Left cardiac atrium (tissue), 4 donors: ENCODE measurements at places on chromosomes 16 and 17.

GRCh38 chr16:56980792-56981724, 8.3 kb upstream of the NLRC5 start:
- DNase-seq, result no peak

DNA sequence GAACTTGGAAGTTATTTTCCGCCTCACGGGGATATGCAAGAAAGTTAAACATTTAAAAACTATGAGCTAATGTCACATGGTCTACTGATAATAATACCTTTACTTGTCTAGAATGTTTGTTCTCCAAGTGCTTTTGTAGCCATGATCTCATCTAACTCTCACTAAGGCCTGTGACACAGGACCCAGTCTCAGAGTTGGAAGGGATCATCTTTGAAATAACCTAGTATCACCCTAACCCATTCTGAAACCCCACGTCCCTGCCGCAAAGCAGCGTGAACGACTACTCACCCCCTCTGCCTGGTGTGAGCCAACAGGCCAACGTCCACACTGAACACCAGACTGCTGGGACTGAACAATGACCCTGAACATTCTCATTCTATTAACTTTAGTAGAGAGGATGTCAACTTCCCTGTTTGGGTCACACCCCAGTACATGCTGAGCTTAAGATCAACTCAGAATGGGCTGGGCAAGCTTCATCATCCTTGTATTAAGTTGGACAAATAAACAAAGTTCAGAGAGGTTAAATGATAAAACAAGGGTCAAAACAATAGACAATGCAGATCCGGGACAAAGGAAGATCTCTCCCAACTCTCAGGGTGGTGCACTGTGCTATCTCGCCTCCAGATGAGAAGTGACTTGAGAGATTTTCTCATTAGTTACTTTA, 54.8 kb upstream of the BCAR1 start:
- no peak for DNase-seq

DNA sequence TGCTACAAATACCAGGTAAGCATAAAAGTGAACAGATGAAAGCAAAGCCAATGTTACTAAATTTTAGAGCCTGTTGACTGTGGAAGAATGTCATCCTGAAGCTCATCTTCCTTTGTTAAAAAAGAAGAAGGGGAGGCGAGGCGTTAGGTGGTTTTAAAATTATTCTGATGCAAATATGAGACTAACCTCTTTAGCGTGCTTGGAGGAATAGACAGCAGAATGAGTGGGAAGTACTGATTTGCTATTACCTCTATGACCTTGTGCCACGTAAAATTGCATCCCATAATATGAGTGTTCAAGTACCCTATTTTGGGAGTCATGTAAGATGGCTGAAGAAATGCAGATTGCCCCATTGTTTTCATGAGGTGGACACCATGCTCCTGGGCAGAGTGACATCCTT, 95.7 kb downstream of the ELAC2 start:
- no peak for DNase-seq

DNA sequence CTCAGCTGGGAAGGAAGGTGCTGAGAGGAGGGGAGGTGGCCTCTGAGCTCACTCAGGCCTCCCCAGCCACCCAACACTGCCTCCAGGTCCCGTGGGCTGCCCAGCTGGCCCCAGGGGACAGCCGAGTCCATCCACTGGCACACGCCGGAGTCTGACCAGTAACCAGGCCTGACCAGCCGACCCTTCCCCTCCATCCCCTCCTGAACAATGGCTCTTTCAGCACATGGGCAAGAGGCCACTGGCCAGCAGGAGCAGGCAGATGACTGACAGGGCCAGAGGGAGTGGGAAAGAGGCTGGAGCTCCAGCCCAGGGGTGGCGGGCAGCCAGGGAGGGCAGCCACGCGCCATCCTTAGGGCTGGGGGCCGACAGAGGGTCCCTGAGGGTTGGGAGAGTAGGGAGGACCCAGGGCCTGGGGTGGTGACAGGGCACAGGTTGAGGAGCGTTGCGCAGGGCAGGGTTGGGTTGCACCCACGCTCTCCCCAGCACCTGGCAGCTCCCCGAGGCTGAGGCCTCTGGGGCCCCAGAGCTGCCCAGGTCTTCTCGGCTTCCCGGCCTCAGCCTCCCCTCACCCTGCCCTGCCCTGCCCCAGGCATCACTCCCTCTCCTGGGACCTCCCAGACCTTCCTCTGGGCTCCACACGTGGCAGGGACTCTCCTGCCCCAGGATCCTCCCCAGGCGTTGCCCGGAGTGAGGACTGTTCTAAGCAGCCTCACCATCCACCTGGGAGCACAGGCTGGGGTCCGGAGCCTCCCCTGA, 20.2 kb upstream of the SLC38A10 start:
- DNase-seq, result no peak

DNA sequence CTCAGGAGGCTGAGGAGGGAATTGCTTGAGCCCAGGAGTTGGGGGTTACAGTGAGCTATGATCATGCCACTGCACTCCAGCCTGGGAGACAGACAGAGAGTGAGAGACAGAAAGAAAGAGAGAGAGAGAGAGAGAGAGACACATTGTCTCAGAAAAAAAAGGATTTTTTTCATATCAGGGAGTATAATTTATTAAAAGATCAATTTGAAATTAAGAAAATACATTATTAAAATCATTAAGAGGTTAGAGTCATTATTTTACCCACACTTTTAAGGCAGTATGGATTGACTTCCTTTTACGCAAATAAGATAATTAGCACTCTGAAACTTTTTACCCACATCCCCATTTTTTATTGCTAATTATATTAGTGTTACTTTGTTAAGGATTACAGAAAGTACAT, 804.3 kb downstream of the CDH11 start:
- DNase-seq, result no peak

DNA sequence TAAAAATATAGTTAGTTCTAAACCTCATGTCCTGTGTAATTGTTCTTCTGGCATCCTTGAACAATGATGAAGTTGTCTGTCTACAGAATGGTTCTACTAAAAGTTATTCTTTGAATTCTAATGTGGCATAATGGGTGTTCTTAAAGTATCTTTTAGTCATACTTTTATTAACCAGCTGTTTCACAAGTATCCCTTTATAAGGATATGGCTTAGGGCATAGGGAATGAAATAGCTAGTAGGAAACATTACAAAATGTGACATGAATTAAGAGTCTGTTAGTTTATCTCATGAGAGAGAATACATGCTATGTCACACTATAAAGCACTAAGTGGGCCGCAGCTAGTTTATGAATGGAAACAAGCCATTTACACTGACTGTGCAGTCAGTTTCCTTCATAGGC, 26.3 kb upstream of the CAPNS2 start:
- no peak for DNase-seq

- DNase-seq, result no peak
Observed at GRCh38 chr16:86011532-86011931, 112.6 kb downstream of the IRF8 start.

GRCh38 chr17:74779501-74779900, 3.4 kb upstream of the NAT9 start:
- DNase-seq, result no peak

- no peak for DNase-seq
Observed at GRCh38 chr16:57940382-57940966, 30.5 kb downstream of the CNGB1 start.

GRCh38 chr16:46883353-46883689, 841 bp upstream of the GPT2 start:
- DNase-seq, result no peak

DNA sequence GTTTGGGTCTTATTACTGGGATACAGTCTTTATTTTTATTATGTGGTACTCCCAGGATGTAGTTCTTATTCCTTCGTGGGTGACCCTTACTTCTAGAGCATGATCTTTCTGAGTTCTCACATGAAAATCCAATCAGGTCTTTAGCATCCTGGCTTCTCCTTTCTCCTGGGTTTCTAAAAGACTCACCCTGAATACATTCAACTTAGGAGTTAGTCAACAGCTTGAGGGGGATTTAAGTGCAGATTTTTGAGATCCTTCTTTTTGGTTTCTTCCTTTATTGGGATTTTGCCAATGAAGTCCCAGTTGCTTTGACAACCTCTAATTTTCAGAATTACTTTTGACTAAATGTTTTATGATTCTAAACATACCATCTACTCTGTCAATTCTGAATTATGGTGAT, 68.2 kb downstream of the SIAH1 start:
- no peak for DNase-seq

DNA sequence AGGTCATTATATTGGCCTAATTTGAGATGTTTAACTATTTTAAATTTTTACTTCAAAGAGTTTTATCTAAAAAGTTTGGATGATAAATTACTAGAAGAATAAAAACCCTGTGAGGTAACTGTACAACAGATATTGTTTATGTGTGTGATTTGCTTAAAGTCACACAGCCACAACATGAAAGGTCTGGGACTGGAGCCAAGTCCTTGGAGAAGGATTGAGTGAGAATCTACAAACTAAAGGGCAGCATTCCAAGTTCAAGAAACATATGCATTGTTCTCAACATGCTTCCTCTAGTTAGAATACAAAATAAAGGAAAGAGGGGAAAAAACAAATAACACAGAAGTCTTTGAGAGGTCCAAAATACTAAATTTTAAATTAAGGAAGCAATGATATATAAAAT, 131.5 kb upstream of the MON1B start:
- no peak for DNase-seq

- DNase-seq, result no peak
Observed at GRCh38 chr17:56826611-56827414, 6.9 kb downstream of the C17orf67 start.

GRCh38 chr17:47959825-47960655, 2.4 kb upstream of the PRR15L start:
- no peak for DNase-seq

DNA sequence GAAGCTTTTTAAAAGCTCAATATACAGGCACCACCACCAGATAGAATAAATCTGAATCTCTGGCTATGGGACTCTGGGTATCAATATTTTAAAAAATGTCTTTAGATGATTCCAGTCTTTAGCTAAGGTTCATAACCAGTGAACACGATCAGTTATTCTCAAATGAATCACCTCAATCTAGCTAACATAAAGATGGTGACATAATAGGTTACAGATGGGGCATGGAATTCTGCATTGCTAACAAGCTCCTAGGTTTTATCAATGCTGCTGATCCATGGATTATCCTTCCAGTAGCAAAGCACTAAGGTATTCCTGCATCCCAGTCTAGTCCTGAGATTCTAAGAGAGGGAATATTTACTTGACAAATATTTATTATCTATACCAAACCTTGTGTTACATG, 415.5 kb upstream of the CDH11 start:
- DNase-seq, result no peak

- peak; percentile 45 for DNase-seq
Observed at GRCh38 chr17:34171245-34171818, 83.8 kb upstream of the CCL2 start.

DNA sequence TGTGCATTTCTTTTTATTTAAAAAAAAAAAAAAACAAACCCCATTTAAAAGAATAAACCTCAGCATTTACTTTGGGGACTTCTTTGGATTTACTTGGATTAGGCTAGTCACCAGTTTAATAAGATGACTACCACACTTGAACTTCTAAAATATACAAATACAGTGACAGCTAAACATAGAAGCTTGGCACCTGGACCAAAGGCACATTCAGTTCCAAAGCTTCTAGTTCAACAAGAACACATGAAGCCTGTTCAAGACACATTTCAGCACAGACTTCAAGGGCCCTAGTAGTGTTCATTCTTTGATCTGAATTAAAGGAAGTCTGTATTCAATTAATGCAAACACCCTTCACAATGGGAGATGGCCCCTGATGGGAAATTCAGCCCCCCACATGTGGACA, 11.6 kb upstream of the ROGDI start:
- DNase-seq, result no peak

- peak; percentile 81 for DNase-seq
Observed at GRCh38 chr16:29848420-29849297, 14.4 kb downstream of the CDIPT start.

- DNase-seq, result no peak
Observed at GRCh38 chr16:85752511-85753420, 1.9 kb upstream of the C16orf74 start.

DNA sequence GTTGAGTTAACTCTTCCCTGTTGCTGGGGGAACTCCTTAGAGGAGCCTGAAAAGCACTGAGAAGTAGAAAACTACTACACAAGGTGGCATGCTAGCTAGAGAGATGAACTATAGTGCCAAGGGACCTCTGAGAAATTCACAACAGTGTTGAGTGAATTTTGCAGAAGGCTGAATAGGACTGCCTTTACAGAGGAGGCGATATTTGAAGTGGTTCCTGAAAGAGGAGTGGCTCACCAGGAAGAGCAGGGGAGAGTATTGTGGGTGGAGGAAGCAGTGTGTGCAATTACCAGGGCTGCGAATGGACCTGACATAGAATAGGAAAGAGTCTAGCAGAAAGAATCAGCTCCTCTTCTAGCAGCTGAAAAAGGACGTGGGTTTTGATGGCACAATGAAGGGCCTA, 66.4 kb downstream of the CDK5R1 start:
- DNase-seq, result no peak

DNA sequence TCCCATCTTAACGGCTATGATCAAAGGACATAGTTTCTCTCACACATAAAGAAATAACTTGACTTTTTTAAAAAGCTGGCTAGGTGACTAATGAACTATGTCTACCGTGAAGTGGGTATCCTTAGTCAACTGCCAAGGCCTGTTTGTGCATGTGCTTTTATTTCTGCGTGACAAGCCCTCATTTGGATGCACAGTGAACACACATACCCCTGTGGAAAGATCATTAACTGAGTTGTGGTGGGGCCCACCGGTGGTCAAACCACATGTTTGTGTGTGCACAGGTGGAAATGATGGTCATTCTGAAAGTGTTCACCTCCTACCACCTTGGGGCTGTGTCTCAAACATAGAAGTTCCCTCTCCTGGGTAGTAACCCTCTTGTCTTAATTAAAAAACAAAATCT, 256.1 kb upstream of the SALL1 start:
- no peak for DNase-seq

GRCh38 chr16:1042049-1042744, 30.4 kb upstream of the SSTR5 start:
- DNase-seq, result no peak

DNA sequence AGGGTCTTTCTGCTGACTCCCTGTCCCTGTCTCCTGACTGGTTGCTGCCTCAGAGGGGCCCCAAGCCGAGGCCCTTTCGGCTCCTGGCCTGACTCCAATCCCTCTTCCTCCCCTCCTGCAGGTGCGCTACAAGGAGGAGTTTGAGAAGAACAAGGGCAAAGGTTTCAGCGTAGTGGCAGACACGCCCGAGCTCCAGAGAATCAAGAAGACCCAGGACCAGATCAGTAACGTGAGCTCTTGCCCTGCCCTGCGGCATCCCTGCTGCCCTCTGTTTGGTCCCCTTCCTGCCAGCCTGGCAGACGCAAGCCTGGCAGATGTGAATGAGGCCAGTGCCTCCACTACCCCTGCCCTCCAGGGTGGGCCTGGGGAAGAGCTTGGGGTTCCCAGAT, 27.1 kb upstream of the LASP1NB start:
- no peak for DNase-seq

GRCh38 chr17:61058066-61058465, 341.6 kb upstream of the TBX2 start:
- DNase-seq, result no peak

- no peak for DNase-seq
Observed at GRCh38 chr16:31131841-31132271, 3.7 kb downstream of the PRSS8 start.

DNA sequence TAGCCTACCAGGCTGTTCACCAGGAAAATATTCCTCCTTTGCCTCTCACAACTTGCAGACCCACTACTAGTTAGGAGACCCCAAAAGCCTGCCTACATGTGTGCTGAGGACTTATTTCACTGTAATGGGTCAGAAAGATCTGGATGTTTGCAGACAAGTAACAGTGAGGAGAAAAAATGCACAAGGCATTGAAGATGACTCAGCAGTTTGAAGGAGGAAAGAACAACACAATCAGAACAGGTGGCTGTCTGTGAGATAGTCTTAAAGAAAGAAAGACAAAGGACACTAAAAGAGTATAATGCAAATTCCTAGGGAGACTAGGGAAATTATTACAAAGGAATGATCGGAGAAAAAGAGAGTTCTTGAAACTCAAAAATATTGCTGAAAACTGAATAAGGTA, 69.0 kb downstream of the ANKFN1 start:
- no peak for DNase-seq
